Melanocyte of skin (primary cell): ENCODE measurements at places on chromosomes 6 and 20. TPM values are rescaled to one million over a fixed set of nuclear protein-coding genes. Genes with fewer than 3 reads are reported as not detected.

Gene STMND1
- total RNA-seq = not detected in 2 replicates

Gene RNF182
- total RNA-seq = 2.9 and 6.5 TPM in 2 replicates

Gene PSORS1C2
- not detected in 2 replicates for total RNA-seq

Gene FGD2
- total RNA-seq = under 0.01 TPM in 1 of 2 replicates, not detected in the other

Gene EFHC1
- 19.3 and 23.6 TPM in 2 replicates for total RNA-seq

Gene RFX6
- total RNA-seq = not detected in 2 replicates

Gene MYBL2
- 22.7 and 27.6 TPM in 2 replicates for total RNA-seq

Gene PPIL1
- 43.0 and 50.6 TPM in 2 replicates for total RNA-seq

Gene SYNJ2
- 3.1 and 4.4 TPM in 2 replicates for total RNA-seq

Gene KIAA0408
- 3.8 and 6.5 TPM in 2 replicates for total RNA-seq
